ENCODE measurements at places on chromosomes 13 and 19.
A peak's percentile ranks its signal among the peaks of the same experiment; 100 is the strongest.

DNA sequence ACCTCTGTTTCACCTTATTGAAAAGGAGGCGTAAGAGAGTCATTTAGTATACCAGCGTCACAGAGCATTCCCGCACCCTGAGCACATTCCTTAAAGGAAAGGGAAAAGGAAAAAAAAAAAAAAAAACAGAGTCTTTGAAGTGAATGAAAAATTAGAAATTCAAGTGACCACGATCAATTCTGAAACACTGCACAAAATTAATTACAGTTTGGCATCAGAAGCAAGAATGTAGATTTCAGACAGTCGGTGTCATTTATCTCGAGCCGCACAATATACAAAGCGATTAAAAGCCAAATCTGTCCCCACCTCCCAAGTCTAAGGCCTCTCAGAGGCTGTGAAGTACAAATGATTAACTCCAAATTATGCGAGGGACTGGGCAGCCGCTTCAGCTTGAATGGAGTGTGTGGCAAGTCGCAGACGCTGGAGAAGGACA, 173.7 kb upstream of the ZNF507 start:
- DNase-seq: no peak

DNA sequence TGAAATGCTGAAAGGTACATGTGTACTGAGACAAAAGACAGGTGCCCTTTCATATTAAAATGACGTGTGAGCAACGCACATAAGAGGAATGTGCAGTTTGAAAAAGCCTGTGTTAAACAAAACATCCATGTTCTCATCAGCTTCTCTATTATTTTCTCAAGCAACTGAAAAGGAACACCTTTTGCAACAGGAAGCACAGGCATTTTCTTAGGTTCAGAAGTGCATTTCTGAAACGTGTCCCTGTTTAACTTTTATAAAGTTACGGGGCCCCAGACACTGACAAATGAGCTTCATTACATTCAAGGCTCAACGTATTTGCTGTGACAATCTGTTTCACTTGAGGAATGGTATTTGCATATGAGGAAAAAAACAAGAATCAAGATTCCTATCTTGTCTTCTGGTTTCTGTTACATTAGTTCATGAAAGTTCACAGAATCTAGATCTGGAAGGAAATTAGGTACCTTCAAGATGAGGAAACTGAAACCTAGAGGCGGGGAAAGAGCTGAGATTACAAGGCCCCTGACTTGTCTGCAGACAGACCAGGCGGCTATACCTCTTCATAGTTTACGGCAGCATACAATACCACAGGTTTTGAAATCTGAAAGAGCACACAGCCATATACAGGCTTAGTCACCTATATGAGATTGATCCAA, 431.7 kb downstream of the KLF12 start:
- DNase-seq: no peak

DNA sequence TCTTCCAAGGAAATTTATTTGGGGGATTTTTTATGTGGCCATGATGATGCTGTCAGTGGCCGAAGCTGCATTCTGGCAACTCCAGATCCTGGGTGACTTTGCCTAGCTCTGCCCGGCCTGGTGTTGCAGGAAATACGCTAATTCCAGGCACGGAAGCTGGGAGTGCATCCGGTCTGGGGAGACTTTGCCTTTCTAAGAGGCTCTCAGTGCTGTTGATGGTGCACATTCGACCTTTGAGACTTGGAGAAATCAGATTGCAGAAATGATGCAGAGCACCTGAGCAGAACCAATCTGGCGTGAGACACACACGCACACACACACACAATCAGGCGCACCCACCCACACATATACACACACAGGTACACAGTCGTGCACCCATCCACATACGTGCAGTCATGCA, 5.9 kb upstream of the TMEM255B start:
- no peak for DNase-seq

GRCh38 chr19:30675086-30675485, 302.9 kb downstream of the ZNF536 start:
- DNase-seq: peak; percentile 33

DNA sequence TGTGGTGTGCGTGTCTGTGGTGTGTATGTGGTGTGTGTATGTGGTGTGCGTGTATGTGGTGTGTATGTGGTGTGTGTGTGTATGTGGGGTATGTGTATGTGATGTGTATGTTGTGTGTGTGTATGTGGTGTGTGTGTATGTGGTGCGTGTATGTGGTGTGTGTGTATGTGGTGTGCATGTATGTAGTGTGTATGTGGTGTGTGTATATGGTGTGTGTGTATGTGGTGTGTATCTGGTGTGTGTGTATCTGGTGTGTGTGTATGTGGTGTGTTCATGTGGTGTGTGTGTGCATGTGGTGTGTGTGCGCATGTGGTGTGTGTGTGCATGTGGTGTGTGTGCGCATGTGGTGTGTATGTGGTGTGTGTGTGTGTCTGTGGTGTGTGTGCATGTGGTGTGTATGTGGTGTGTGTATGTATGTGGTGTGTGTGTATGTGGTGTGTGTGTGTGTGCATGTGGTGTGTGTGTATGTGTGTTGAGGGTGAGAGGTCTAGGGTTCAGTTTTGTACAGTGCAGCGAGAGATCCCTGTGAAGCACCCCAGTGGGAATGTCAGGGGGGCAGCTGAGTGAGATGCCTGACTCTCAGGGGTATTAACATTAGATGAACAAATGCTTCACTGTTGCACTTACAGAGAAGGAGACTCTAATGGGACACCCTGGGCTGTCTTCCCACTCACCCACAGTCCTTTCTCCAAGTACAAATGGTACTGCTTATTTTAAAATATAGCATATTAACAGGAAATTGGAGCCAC, 61.3 kb upstream of the MEDAG start:
- DNase-seq: no peak

DNA sequence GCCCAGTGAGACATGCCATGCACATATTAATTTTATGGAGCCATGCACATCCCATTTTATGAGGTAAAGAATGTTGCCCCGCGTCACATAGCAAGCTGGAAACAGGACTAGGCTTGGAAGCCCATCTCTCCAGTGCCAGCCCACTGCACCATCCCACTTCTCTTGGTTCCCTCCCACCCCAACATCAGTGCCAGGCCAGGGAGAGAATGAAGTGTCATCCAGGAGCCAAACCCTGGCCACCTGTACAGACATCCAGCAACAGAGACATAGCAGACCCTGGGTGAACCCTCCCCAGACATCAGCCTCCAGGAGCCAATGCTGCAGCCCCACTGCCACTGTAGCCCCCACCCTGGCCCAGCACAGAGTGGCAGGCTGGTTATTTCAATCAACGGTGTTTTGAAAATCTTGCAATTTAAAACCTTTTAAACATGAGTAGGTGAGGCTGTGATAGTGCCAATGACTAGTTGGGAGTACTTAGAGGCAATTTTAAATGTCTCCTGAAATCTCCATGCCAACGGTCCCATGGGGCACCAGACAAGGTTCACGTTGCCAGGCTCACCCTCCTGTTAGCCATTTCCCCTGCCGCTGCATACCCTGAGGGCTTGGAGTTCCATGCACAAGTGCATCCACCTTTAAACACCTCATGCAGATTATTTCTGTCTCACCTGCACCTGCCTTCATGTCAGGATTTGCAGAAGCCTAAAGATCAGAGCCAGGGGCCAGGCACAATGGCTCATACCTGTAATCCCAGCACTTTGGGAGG, 34.7 kb downstream of the VSTM2B start:
- peak; percentile 38 for DNase-seq

- no peak for DNase-seq
Observed at GRCh38 chr13:106905380-106906162, 337.6 kb upstream of the ARGLU1 start.

GRCh38 chr19:7434391-7434790, 54.4 kb downstream of the PEX11G start:
- DNase-seq: no peak

- DNase-seq: no peak
Observed at GRCh38 chr13:50699874-50700663, 143.4 kb downstream of the DLEU7 start.

GRCh38 chr13:101915755-101916107, 463.3 kb downstream of the ITGBL1 start:
- no peak for DNase-seq

DNA sequence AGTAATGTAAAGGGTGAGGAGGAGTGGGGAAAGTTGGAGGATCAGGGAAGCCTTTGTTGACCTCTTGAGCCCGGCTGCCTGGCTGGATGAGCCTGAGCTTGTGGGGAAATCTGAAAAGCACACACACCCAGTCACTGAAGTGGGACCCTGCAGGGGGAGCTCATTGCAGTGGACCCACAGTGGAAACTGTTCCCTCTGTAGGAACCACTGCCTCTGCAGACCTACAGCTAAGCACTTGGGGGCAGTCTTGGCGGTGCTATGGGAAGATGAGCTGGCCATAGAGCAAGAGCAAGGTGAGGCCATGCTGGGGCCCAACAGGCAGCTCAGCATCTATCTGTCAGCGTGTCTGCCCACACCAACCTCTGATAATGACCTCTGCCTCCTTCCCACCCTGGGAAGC, 294.8 kb downstream of the TSHZ3 start:
- DNase-seq: no peak

DNA sequence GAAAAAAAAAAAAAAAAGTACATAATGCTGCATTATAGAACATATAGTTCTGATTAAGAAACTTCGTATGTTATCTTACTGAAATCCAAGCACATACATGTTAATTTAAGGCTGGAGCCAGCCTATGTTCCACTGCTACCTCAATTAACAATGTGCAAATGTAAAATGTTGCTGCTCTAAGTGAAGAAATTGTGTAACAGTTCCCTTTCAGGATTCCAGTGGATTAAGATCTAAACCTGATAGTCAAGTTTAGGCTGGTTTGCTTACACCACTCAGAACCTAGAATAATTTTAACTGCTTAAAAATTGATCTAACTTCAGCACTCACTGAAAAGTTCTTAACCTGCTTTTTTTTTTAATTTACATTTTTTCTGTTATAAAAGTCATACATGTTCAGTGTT, 4.2 kb downstream of the VPS36 start:
- no peak for DNase-seq

- DNase-seq: no peak
Observed at GRCh38 chr13:111344471-111345191, 24.2 kb downstream of the TEX29 start.

Measured in coronary artery (tissue), 2 donors.